ENCODE measurements at places on chromosomes 1 and 21.

DNA sequence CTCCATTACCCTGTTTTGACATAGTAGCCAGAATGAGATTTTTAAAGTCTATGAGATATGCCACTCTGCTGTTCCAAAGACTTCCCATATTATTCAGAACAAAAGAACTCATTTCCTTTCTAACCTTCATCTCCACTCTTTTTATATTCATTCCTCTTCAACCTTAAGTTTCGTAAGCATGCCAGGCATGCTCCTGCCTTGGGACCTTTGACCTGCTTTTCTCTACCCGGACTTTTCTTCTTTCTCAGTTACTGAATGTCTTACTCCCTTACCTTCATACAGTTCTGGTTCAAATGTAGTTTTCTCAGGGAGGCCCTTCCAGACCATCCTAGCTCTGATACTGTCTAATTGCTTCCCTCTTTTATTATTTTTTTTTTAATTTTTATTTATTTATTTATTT is 81.1 kb downstream of the TNNI3K start:
- DNase-seq: no peak

DNA sequence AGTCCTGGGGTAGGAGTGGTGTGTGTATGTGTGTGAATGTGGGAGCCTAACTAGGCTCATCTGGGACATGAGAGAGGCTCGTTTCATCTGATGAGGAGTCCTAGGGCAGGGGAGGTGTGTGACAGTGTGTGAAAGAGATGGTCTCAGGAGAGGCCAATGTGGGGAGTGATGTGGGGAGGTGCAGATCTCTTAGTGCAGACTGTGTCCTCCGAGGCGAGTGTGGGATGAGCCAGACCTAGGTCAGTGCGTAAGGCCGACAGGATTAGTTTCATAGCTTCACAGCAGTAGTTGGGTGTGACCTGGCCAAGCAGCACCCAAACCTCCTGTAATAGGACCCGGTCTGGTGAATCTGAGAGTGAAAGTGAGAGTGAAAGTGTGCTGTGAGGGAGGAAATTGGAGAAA is 94.7 kb downstream of the LIPI start:
- no peak for DNase-seq

DNA sequence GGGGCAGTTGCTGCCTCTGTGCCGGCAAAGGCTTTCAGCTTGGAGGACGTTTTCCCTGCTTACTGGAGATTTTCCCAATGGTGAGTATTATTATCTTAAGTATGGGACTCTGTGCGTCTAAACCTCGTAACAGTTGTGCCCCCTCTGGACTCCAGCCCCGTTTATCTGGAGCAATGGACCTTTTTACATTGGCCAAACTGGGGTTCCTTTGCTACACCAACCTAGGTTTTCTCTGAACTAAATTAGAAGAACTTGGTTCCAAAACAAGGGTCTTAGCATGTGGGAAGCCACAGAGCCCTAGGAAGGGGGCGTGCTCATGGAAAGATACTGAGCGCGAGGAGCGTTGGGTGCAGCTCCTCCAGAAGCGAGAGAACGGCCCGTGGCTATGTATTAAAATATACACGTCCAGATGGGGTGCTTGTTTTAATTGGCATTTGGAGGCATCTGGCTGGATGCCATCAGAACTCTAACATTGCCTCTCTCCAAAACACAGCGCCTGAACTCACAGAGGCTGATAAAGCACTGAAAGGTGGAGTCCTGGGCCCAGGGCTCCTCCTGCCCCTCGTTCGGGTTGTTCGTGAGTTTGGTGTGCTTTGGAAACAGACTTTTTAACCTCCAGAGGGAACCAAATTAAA is 28.4 kb downstream of the POFUT2 start:
- no peak for DNase-seq

DNA sequence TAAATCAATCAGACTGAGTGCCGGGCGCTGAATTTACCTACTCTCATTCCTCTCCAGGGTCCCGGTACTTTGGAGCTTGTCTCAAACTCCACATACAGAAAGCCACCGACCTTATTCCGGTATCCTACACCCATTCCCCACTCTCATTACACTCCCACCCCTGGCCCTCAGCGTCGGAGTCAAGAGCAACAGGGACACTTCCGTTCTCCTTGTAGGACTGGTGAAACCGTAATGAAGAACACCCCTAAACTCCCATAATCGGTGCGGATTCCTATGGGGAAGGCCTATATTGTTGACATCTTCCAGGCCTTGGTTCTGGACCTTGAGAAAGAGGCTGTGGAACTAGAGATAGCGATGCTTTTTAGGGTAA is 798 bp downstream of the ZBED6 start:
- no peak for DNase-seq

GRCh38 chr1:204968951-204969350 is 74.1 kb upstream of the CNTN2 start:
- no peak for DNase-seq

GRCh38 chr1:168792142-168792541 is 63.1 kb upstream of the DPT start:
- no peak for DNase-seq

DNA sequence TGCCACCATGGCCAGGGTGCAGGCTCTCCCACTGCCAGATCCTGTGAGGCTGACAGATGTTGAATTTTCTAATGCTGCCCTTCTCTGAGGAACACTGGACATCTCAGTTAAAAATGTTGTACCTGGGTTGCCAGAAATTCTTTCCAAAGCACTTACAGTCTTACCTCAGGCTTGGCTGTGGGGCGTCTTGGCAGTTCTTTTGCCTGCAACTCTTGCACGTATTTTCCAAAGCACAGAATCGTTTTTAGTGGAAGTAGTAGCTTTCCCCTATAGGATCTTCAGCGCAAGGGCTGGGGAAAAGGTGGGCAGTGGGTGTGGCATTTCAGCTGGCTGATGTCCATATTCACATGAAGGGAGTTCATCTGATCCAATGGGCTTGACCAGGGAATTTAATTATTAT is 53.9 kb downstream of the EDN2 start:
- DNase-seq: no peak

GRCh38 chr1:235649368-235650163 is at the start of gene GNG4:
TSS of gene GNG4 (minus strand) at chr1:235649784. CDS start at chr1:235583838, 65,946 bp downstream.
- DNase-seq: peak; percentile 79

GRCh38 chr1:35536556-35537162 is 20.5 kb downstream of the KIAA0319L start:
- DNase-seq: no peak

- no peak for DNase-seq
Observed at GRCh38 chr1:62237950-62238374, 43.3 kb downstream of the L1TD1 start.

DNA sequence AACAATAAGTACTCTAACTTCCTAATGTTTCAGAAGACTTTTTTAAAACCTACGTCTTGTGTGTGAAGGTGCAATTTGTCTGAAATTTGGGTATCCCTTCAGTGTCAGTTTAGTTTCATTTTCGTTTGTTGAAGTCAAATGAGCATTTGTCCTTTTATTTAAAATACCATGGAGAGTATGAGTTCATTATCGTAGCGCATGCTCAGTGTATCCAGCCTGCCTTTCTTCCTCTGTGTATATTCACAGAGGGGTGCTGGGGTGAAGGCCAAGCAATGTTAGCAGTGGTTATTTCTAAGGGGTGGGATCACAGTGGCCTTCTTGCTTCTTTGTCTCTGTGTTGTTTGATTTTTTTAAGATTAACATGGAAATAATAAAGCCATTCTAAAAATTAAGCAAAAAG is 43.2 kb downstream of the CNN3 start:
- no peak for DNase-seq

GRCh38 chr1:47805921-47806361 is 191.2 kb downstream of the TRABD2B start:
- DNase-seq: no peak

GRCh38 chr21:14762734-14763694 is 216.9 kb upstream of the SAMSN1 start:
- DNase-seq: no peak

DNA sequence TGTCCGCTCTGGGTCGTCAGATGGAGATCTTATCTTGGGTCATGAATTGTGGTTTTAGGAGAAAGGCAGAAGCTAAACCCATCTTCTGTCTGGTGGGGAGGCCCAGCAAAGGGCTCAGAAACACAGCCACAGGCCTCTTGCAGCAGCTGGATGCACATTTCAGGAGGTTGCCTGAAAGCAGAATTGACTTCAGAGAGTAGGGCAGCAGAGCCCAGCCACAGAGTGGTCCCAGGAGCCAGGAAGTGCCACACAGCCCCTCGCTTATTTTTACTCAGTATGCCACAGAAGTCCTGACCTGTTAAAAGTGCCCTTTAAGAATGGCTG is 8.3 kb upstream of the RIPK4 start:
- no peak for DNase-seq

DNA sequence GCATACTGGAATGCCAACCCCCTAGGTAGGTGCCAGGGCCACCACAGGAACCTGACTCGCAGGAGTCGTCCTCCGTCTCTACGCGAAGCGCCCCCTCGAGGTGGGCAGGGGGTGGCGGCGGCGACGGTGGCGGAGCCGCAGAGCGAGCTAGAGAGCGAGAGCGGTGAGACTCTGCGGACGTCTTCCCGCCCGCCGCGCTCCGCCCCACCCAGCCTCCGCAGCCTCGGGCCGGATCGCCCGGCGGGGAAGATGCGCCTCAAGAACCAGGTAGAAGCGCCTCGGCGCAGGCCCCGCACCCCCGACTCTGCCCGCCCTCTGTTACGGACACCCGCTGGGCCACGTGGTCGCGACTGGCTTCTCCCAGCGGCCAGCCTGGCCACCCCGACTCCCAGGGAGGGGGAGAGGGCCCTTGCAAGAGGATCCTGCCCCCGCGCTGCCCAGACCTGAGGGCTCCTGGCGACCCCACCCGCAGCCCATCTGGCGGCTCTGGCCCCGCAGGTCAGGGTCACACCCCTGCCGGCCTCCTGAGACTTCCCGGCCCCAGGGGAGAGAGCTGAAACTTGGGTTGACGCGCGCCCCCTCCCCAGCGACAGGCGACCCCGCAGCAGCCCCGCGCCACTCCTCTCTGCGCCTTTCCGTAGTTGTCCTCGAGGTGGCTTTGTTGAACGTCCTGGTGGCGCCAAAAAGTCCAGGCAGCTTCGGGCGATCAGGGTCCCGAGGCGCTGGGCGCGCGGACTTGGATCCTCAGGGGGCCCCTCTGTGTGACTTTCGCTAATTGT is 24.4 kb upstream of the AGBL4 start:
- DNase-seq: no peak

DNA sequence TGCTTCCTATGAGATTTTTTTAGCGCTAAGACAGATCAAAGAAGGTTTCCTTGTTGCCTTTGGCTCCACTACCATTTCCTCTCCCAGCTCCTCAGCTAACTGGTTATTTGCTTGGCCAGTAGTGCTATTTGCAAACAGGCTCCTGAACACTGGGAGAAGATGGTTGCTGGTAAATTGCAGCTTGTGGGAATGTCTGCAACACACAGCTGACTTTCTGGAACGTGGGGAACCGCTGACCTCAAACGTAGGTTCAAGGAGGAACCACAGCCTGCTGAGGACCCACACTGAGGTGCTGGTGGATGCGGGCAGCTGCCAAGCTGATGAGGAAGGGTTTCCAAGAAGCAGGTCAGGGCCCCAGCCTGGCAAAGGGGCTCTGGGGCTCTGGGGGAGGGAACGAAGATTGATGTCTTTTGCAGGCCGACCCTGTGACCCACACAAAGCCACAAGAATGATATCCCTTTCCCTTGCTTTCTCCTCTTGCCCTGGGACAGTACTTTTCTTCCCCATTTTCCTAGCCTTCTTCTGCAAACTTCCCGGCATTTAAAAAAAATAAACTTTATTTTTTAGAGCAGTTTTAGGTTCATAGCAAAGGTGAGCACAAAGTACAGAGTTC is 24.8 kb downstream of the GNG4 start:
- DNase-seq: no peak

DNA sequence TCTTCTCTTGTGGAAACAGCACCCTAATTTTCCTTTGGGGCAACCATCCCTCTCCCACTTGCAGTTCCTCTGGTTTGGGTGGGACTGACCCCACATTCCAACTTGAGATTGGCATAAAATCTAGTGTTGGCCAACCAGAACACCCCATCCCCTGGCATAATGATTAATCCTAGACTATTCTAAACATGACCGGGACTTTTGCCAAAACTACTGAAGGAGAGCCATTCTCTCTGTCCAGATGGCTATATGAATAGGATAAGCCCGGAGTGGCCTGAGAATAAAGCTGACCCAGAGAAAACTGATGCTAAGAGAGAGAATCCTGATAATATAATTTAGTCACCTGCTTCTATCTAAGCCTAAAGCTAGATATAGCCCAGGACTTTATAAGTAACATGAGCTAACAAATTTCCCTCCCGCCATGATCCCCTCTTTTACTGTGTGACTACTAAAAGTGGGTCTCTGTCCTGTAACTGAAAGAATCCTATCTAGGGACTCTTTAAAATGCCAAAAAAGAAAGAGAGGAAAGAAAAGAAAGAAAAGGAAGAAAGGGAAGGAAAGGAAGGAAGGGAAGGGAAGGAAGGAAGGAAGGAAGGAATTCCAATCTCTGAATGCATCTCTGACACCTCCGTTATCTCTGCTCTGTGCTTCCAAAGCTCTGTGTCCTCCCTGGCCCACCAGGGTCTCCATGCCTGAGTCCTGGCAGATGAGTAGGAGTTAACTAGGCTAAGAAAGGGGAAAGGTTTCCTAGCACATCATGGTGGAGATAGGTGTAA is 28.0 kb upstream of the NRDC start:
- no peak for DNase-seq

- no peak for DNase-seq
Observed at GRCh38 chr1:202811296-202812175, 782 bp downstream of the PCAT6 start.

- no peak for DNase-seq
Observed at GRCh38 chr1:158008630-158009029, 15.2 kb downstream of the KIRREL1 start.

GRCh38 chr1:33343539-33343938 is 22.6 kb upstream of the A3GALT2 start:
- no peak for DNase-seq

GRCh38 chr1:219480011-219480410 is 132.9 kb downstream of the ZC3H11B start:
- DNase-seq: no peak

DNA sequence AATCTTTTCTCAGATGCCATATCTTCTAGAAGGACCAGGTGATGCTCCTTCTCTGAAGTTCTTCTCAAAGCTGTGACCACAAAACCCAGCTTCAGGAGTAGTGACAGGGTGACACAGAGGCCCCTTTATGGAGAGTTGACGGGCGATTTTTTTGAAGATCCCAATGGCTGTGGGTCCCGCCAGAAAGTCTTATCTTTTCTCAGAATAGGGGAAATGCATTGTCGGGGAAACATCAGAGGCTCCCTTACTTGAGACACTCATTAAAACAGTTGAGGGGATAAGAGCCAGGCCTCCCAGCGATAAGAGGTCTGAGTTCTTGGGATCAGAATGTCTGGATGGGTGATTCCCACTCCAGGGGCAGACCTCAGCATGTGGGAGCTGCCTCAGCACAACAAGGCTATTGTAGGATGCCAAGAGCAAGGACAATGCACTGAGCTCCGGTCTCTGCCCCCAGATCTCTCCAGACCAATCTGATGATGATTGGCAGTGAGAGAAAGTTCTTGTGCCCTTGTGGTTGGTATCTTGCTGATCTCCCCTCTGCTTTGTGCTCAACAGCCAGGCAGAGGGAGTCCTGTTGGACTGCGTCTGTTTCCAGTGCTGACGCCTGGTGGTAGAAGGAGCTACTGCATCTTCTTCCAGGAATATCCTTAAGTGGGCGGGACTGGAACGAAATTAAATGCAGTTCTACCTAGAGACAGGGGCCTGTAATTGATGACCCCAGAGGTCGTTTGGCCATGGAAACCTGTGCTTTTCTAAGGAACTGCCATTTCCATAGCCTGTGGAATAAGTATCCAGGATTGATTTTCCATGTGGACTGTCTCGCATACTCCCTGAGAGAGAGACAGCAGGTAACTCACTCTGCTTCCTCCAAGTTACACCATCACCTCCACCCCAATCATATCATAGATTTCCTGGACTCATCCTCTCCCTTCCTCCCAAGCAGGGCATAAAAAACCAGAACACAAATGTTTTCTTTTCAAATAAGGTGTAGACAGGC is 6.8 kb upstream of the ACKR1 start:
- no peak for DNase-seq
